LoVo (cell line): ENCODE measurements at places on chromosomes 1 and 21.

GRCh38 chr1:65512967-65513780, 92.7 kb downstream of the LEPR start:
- no peak for DNase-seq

GRCh38 chr1:196464480-196464941, 143.7 kb downstream of the KCNT2 start:
- DNase-seq, result no peak

DNA sequence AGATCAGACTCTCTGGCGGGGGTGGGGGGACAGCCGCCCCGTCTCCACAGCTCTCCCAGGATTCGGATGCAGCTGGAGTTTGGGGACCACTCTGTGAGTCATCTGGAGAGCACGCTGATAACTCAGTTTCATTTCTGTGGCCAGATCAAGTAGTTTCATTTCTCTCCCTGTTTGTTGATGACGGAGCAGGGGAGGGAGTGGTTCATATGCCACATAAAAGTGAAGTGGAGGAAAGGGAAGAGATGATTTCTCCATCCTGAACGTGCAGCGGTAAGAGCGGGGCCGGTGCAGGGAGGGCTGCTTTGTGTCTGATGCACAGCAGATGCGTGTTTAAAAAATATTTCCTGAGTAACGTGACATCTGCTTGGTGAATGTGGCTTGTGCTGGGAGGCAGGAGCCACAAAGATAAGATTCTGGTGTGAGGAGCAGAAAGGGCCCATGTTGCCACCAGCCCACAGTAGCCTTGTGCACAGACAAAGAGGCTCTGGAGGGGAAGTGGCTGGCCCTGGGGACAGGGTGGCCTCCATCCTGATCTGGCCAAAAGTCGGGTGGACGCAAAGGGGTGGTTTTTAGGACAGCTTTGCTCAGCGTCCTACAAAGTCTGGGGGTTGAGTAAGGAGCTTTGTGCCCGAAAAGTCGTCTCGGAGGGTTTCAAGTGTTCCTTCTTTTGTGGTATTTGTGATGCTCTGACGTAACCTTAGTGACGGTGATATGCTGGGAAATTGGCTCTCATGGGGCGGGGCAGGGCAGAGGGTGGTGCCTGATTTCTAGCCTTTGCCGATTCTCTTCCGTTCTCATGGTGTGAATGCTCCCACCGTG, at the start of gene MX2:
Gene MX2 (plus strand): TSS at position 242 of the 819 bp plus-strand sequence. CDS start 14,880 bp downstream, outside the sequence.
- peak; percentile 49 for DNase-seq

DNA sequence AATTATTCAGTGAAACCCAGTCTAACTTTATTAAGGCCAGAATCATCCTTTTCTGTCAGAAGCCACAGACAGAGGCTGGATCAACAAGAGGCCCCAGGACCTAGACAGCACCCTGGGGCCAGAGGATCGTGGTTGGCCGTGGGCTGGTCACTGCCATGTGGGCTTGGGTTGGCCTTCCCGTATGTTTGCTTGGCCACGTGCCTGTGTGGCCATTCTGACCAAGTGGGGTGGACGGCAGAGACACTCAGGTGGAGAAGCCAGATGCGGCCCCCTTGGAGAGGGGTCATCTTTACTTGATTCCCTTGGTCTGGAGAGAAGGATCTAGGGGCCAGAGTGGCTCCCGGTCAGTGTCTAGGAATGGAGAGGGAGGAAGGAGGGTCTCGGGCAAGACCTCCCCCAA, 327.9 kb downstream of the CAMTA1 start:
- DNase-seq, result no peak

- no peak for DNase-seq
Measured at GRCh38 chr1:169086603-169087455, 19.7 kb upstream of the ATP1B1 start.

DNA sequence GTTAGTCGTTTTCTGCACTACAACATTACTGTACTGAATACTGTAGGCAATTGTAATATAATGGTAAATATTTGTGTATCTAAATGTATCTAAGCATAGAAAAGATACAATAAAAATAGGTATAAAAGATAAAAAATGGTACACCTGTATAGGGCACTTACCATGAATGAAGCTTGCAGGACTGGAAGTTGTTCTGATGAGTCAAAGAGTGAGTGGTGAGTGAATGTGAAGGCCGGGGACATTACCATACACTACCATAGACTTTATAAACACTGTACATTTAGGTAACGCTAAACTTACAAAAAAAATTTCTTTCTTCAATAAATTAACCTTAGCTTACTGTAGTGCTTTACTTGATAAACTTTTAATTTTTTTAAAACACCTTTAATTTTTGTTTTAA, 13.5 kb downstream of the OSBPL9 start:
- no peak for DNase-seq

DNA sequence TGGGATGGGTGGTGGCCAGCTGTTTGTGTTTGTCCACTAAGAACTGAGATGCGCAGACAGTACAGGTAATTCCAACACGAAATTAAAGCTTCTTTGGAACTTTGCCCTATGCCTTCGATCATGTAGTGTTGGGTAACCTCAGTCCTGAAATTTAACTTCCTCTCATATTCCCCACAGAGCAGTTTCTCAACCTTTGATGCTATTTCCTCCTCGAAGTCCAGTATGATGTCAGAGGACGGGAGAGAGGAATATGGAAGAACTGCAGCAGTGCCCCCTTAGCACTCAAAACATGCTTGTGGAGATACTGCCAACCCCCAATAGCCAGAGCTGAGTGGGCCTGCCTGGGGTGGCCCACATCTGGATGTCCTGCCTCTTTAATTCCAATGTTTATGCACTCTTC, 3.6 kb downstream of the LPAR3 start:
- DNase-seq, result no peak

- no peak for DNase-seq
Measured at GRCh38 chr1:93566227-93566626, 115.4 kb downstream of the BCAR3 start.

- DNase-seq, result no peak
Measured at GRCh38 chr1:199978408-199978940, 49.0 kb upstream of the NR5A2 start.

GRCh38 chr1:56439610-56440264, 139.6 kb downstream of the PLPP3 start:
- DNase-seq, result no peak

DNA sequence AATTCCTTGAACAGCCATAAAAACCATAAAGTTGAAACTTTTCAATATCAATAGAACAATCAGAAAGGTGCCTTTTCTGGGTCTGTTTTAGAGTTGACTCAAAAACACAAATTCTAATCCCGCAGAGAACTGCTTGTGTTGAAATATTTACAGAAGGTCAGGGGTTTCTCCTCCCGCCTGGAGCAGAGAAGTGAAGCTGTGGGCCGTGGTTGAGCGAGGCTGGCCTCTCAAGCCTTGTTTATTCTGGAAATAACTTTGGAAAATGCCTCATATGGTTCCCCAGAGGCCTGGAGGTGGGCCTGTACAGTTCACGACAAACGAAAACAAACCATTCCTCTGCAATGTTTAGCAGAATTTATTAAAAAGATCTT, 90.8 kb upstream of the ERRFI1 start:
- DNase-seq, result no peak

- DNase-seq, result no peak
Measured at GRCh38 chr1:39655578-39656268, 16.2 kb downstream of the NT5C1A start.

DNA sequence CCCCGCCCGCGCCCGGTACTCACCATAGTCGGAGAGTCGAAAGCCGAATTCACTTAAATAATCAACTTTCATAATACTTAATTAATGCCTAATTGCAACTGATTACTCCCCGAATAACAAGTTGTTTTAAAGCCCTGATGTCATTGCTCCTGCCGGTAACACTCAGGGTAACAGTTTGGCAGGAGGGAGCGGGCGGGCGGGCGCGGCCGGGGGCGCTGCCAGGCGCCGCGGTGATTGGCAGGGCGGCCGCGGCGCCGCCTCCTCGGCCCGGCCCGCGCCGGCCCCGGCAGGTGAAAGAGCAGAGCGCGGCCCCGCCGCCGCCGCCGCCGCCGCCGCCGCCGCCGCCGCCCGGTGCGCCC, 102.2 kb downstream of the CASZ1 start:
- DNase-seq, result peak; percentile 78

DNA sequence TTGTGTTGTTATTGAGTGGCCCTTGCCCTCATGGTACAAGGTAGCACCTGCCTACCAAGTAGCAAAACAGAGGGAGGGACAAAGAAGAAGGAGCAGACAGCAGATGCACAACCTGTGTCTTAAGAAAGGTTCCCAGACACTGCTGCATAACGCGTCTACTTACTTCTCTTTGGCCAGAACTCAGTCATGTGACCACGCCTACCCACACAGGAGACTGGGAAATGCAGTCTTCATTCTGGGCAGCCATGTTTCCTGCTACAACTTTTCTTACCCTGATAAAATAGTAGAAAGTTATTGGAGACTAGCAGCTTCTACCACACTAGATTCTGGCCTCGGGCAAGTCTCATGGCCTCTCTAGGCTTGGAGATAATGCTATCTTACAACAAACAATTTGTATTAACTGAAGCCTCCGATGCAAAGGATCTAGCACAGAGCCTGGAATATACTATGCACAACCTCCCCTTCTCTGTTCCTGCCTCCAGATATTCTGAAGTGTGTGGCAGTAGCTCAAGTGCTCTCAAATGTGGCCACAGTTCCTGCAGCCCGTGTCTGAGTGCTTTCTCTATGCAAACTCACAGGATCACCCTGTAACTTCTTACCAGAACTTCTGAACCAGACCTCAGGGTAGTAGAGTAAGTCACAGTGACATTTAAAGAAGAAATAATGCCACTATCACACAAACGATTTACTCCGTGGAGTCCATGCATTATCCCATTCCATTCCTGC, 34.1 kb upstream of the BTG2 start:
- no peak for DNase-seq

GRCh38 chr21:36792505-36792967, 93.6 kb downstream of the SIM2 start:
- DNase-seq, result peak; percentile 10

- no peak for DNase-seq
Measured at GRCh38 chr21:45544449-45545235, 2.4 kb upstream of the SLC19A1 start.

- no peak for DNase-seq
Measured at GRCh38 chr1:113734357-113735055, 24.8 kb downstream of the PHTF1 start.

GRCh38 chr1:22591576-22591975, 28.3 kb downstream of the EPHA8 start:
- DNase-seq, result no peak

DNA sequence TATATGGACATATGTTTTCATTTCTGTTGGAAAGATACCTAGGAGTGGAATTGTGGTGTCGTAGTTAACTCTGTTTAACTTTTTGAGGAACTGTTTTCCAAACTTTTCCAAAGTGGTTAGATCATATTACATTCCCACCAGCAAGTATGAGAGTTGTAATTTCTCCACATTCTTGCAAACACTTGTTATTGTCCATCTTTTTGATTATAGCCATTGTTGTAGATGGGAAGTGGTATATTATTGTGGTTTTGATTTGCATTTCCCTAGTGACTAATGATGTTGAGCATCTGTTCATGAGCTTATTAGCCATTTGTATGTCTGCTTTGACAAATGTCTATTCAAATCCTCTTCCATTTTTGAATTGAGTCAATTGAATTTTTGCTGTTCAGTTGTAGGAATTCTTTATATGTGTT, 19.8 kb downstream of the CAMTA1 start:
- no peak for DNase-seq

GRCh38 chr1:12125422-12126355, 41.1 kb upstream of the TNFRSF1B start:
- no peak for DNase-seq

DNA sequence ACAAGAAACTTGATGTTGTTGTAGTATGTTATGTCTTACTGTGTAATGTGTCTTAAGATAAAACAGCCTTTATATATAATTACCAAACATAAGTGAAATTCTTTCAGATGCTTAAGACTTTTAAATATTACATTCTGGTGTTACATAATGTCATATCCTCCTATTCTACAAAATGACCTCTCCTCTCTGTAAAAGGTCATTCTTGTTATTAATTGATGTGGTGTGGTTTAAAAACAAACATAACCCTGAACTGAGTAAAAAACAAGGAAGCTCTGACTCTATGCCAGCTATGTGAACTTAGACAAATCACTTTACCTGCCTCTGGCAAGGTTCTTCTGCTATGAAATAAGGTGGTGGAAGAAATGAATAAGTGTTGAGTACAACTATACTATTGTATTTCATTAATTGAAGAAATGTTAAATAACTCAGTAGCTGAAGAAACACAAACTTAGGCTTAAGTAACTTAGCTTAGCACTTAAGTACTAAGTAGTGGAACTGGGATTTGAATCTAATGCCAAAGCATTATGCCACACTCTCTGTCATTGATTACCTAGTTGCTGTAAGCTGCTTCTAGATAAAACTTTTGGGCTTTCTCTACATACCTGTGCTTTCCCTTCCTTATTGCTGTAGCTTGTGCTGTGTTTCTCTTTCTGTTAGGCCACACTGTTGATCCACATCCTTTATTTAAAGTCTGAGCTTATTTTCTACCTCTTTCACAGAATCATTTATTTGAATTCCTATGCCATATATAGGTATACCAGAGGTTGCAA, 859 bp upstream of the ANGPTL1 start:
- DNase-seq, result no peak
